ENCODE measurements at places on chromosomes 3 and 15.

GRCh38 chr15:96421178-96421601 lies 90.7 kb downstream of the NR2F2 start:
- no peak for DNase-seq

- DNase-seq = no peak
These were observed 130.9 kb downstream of the PCCB start for GRCh38 chr3:136381051-136381450.

- DNase-seq = no peak
These were observed 7.9 kb upstream of the PDE8A start for GRCh38 chr15:84973492-84974460.

GRCh38 chr15:64095795-64096667 lies at the start of gene SNX1:
Gene SNX1, plus strand, starts transcription at chr15:64095982. Its CDS starts 32 bp downstream, at chr15:64096014.
- peak; percentile 93 for DNase-seq

GRCh38 chr3:36945333-36945980 lies 603 bp upstream of the TRANK1 start:
- no peak for DNase-seq

GRCh38 chr3:14609506-14609905 lies 42.1 kb upstream of the CCDC174 start:
- DNase-seq = no peak

DNA sequence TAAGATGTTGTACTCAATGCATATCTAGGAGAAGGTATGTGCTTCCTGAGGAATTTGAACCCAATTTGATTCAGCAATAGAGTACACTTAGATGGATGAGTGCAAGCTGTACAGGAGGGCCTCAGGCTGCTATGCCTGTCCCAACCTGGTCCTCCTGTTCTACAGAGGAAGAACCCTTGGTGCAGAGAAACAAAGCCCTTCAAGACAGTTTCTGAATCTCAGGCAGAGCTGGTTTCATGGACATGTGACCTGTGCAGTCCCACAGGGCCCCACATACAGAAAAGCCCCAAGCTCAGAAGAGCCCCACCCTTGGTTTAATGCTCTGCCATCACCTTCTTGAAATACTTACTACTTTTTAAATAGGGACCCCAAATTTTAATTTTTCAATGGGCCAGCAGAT lies 15.3 kb downstream of the FOXP1 start:
- no peak for DNase-seq

DNA sequence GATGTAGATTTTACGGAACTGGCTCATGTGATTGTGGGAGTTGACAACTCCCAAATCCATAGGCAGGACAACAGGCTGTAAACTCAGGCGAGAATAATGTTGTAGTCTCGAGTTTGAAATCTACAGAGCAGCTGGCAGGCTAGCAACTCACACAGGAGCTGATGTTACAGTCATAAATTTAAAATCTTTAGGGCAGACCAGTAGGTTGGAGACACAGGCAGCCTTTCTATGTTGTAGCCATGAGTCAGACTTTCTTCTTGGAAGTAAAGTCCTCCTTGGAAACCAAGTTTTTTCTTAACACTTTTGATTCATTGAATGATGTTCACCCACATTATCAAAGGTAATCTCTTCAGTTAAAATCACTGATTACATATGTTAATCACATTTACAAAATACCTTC lies 89.1 kb upstream of the ALCAM start:
- DNase-seq = no peak

- DNase-seq = no peak
These were observed 8.4 kb upstream of the LRRFIP2 start for GRCh38 chr3:37182816-37183215.

DNA sequence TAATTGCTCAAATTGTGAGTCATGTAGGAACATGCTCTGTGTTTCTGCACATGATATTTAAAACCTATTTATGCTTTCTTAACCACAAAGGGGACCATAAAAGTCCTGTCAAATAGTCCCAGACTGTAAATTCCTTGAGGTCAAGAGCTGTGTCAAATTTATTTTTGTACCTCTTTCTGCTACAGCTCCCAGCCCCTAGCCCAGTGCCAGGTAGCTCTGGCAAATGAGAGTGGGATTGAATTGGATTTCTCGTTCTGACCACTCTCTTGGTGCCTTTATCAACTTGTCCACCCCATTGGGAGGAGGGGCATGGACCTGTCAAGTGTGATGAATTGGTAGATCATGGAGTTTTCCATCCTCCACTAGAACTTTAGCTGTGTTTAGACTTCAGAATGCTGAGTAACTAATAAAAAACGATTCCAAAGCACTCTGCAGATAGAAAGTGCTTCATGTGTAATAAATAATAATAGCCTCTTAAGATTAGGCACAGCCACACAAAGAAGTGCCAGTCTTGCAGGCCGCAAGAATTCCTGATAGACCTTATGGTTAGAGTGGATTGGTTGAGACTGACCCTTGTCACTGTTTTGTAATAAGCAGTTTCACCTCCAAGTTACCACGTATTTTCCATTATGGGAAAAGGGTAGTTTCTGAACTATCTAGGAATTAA lies 120.4 kb downstream of the LPP start:
- DNase-seq = no peak

GRCh38 chr3:56887402-56888025 lies 85.8 kb upstream of the ARHGEF3 start:
- DNase-seq = no peak

DNA sequence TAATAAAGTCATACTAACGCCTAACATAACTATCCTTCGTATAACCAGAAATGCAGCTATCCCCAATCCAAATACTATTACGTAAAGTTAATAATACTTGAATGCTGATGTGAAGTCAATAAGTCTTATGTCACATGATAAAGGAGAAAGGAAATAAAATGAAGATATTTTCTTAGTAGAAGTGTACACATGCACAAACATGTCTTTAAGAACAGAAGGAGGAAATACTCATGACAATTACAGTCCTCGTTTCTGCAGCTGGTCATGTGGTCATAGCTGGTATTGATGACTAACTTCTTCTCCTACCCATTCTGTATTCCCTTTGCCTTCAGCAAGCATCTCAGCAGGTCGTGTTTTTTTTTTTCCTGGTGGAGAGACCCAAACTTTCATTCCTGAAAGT lies 244.3 kb downstream of the CHL1 start:
- no peak for DNase-seq

DNA sequence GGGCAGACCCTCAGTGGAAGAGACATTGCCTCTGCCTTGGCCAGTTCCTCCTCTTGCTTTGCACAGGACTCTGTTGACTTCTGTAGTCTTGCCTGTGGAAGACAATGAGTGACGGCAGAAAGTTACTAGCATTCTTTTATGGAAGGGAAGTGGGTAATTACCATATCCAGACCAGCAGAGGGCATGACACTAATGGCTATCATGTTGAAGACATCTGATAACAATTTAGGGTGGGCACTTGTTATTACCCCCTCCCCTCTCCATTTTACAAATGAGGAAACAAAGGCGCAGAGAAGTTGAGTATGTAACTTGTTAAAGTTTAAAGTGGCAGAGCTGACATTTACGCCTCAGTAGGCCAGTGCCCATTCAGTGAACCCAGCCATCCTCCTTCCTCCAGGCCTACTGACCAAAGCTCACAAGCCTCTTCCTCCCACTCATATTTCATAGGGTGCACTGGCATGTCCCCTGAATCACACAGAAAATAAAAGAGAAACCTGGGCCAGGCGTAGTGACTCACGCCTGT lies 48.2 kb upstream of the FMN1 start:
- no peak for DNase-seq

GRCh38 chr15:47990821-47991220 lies 130.0 kb upstream of the SLC24A5 start:
- DNase-seq = no peak

DNA sequence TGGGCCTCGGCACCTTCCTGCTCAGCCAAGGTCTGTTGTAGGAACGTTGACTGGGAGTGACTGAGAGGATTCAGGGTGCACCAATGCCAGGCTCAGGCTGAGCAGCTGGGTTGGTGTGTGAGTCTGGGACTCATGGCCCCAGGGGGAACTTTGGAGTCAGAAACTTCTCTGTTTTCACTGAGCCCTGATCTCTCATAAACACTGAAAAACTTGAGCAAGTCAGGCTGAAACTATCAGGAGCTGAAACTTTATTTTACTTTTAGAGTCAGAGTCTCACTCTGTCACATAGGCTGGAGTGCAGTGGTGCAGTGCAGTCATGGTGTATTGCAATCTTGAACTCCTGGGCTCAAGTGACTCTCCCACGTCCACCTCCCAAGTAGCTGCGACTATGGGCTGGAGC lies 3.0 kb downstream of the TRAK1 start:
- DNase-seq = no peak

- no peak for DNase-seq
These were observed 78.7 kb upstream of the ATP2B2 start for GRCh38 chr3:10583798-10584708.

- no peak for DNase-seq
These were observed 10.0 kb upstream of the SCN10A start for GRCh38 chr3:38826001-38826400.

DNA sequence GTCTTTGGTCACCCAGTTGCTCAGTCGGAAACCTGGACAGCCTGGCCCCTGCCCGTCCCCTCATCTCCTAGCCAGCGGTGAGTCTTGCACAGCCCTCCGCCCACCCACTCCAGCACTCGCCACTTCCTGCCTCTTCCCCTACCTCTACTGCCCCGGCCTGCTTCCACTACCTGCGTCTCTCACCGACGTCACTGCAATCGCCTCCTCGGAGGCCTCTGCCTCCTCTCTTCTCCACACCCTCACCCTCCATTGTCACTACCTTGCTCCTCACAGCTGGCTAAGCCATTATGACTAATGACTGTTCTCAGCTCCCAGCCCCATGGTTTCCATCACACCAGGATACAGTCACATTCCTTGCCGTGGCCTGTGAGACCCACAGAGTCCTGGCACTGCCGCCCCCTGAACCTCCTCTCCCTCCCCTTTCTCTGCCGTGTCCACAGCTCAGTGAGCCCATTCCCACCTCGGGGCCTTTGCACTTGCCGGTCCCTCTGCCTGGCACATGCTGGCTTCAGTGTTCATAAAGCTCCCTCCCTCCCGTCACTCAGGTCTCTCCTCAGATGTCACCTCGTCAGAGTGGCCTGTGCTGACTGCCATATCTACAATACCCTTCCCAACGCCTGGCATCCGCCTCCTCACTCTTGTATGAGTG lies 104.8 kb downstream of the FBLN2 start:
- peak; percentile 12 for DNase-seq

- no peak for DNase-seq
These were observed 38.2 kb downstream of the TIMP4 start for GRCh38 chr3:12120374-12121140.

DNA sequence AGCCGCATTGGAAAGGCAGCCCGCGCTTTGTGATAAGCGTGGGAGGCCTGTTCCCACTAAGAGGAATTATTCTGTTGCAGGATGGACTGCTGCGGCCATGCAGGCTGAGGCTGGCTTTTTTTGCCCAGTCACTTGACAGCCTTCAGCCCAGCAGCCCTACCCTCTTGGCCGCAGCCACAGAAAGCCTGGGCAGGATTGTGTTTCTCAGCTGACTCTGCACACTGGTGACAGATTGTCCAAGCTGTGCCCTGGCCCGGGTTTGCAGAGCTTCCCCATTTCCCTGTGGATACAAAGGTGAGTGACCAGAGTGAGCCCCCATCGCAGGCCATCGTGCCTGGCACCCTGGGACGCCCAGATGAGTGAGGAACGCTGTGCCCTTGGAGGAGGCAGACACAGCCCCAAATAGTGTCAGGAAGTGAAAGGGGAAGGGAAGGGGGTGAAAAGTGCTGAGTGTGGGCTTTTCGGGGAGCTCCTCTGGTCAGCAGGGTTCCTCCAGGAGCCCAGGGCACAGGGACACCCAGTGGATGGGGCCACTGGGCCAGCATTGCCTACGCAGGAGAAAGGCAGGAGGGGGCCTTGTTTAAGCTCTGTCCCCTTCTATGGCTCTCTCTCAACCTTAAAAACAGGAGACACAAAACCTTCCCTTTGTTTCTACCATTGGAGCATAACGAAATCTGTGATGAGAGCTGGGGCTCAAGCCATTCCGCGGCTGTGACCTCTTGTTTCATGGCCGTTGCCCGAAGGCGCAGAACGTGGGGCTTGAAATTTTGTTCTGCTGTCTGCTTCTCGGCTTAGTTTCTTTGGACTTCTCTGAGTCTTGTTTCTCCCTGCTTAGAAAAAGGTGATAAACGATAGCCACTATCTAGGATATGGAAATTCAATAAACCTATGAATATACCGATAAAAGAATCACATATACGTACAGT lies 91.5 kb upstream of the MEF2A start:
- no peak for DNase-seq

- no peak for DNase-seq
These were observed 973.4 kb upstream of the CFAP20DC start for GRCh38 chr3:60023189-60023588.

GRCh38 chr3:184258926-184259325 lies 2.4 kb downstream of the CAMK2N2 start:
- DNase-seq = no peak

GRCh38 chr3:168425936-168426595 lies 330.3 kb upstream of the GOLIM4 start:
- no peak for DNase-seq

GRCh38 chr15:56654216-56654615 lies 79.1 kb downstream of the ZNF280D start:
- DNase-seq = no peak

GRCh38 chr3:165195241-165195639 lies 944 bp downstream of the SLITRK3 start:
- no peak for DNase-seq

DNA sequence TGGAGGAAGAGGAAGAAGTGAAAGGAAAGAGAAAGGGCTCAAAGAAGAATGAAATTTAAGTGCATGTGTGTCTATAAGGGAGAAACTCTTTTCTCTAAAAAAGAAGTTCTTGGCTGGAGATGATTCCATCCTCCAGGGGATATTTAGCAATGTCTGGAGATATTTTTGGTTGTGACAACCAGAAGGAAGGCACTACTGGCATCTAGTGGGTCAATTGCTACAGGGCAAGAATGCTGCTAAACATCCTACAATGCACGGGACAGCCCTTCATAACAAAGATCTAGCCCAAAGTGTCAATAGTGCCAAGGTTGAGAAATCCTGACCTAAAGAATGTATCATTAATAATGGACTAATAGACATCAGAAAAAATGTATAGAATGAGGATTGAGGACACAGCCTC lies 57.4 kb upstream of the ST3GAL6 start:
- no peak for DNase-seq

GRCh38 chr3:54427941-54428871 lies 305.9 kb downstream of the CACNA2D3 start:
- DNase-seq = peak; percentile 13
